ENCODE measurements at places on chromosomes 4 and X.

- no peak for DNase-seq
Observed at GRCh38 chr4:24704149-24704548, 91.2 kb upstream of the SOD3 start.

- DNase-seq = no peak
Observed at GRCh38 chrX:98203800-98204199, 1320.1 kb downstream of the RPA4 start.

DNA sequence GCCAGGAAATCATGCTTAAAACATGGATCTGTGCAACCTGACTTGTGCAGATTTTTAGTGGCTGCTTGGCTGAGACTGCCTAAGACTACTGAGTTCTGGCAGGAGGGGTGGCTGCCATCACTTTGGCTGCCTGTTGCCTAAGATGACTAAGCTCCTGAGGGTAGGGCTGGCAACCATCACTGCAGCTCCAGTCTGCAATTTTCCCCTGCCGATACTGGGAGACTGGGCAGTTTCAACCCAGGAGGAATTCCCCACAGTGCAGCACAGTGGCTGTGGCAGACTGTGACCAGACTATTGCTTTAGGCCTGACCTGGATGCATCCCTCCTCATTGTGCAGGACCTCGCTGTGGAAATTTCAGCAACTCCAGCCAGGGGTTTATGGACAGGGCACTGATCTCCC lies 544.9 kb downstream of the ANKRD50 start:
- DNase-seq = no peak

GRCh38 chr4:54440394-54441136 lies 211.5 kb downstream of the PDGFRA start:
- DNase-seq = no peak

DNA sequence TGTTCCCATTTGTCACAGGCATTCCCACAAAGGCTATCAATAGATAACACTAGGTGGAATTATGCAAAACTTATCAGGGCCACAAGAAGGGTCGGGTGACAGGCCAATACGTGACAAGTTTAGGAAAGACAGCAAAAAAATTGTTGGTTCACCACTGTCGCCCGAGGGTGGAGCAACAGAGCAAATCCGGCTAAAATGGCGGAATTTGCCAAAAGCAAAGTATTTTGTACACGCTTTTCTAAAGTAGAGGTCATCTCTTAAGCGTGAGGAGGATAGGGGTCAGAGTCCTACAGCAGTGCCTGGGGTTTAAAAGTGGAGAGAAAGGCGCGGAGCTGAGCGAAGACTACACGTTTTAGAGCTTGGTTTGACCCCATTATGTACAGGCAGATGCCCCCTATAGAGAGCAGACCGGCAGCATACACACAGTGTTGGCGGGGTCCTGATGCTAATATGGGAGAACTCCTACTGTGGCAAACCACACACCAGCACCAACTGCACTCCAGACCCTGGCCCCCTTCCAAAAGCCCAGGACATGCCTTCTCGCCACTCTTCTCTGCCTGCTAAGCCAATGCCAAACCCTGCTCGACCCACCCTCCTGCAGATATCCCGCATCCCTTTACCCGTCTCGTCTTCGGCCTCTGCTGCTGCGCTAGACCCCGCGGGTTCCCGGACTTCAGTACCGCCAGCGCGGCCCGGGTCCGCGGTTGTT lies 733 bp downstream of the CCNA2 start:
- no peak for DNase-seq

DNA sequence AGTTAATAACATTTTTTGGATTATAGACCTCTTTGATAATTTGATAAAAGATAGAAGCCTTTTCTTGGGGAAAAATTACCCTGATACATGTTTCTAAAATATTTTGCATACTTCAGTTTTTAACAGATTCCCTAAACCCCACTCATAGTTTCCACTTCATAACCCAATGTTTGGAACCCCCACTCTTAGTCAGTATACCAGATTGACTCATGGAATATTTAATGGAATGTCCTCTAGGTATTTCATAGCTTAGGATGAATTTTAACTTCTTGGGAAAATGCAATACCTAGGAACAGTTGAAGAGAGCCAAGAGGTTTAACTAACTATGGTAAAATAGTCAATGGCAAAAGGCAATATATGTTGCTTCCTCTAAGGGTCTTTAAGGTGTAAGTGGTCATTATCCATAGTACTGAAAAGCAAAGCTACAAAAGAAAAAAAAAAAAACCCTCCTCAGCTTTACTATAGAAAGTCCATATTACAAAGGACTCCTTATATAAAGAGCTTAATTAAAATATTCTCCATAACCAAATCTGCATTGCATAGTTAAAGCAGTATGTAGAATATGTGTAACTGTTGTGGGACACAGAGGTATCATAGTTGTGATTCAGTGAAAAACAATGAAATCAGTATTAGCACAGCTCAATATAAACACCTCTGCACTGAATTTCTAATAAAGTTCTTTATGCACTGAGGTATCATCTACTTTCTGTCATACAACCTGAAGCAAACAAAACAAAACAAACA lies 159.9 kb downstream of the PCDH7 start:
- no peak for DNase-seq

GRCh38 chrX:12378706-12379105 lies 240.4 kb downstream of the FRMPD4 start:
- DNase-seq = no peak

- DNase-seq = no peak
Observed at GRCh38 chr4:128916832-128917231, 107.3 kb downstream of the JADE1 start.

DNA sequence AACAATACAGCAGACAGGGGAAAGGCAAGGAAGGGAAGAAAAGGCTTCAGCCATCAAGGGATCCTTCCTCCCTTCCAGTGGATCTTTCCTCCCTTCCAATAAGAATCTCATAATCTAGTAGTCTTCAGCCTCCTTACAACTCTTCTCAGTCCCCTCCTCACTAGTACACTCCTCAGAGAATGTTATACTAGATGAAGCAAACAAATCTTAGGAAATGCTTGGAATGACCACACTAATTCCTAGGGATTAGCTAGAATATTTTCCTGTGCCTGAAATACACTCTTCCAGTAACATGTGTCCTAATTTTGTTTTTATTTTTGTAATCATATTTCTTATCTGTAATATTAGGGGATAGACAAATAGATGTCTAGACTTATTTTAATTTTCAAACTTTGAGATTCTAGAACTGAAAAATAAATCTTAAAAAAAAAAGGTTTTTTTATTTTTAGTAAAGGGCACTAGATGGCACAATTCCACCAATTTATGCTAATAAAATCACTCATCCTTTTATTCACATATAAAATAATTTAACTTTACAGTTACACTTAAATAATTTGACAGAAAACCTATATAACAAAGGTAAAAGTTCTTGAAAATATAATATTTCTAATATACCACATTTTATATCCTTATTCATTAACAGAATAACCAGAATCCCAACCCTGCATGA lies 7.0 kb upstream of the STPG2 start:
- DNase-seq = no peak

- no peak for DNase-seq
Observed at GRCh38 chrX:18620349-18620748, 51.6 kb downstream of the RS1 start.

DNA sequence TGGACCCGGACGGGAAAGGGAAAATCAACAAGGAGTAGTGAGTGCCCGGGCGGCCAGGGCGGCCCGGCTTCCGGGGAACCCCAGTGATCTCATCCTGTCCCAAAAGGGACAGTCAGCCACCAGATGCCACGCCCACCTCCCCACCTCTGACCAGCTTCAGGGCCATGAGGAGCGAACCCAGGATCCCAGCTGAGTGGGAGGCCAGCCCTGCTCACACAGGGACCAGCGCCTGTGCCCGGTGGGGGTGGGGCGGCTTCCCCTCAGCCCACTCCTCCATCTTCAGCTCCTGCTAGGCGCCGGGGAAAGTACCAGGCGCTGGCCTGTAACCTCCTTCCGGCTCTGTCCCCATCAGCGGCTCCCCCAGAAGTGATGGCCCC lies 6.2 kb downstream of the MYL5 start:
- DNase-seq = no peak

DNA sequence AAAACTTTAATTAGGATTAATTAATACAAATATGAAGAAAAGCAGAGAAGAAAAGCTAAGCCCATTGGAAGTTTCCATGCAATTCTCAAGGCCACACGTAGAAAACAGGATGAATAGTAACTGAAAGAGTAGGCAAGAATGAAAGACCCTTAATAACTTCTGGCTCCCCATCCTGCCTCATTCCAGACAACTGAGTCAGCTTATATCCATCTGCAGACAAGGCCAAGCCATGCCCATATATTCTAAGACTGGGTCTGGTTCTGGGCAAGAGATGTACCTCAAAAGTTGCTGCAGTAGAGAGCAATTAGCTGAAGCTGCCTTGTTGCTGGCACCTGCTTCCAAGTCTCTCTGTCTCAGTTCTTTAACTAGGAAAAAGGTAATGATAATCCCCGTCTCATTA lies 244.1 kb downstream of the GPC3 start:
- no peak for DNase-seq

GRCh38 chr4:181138116-181138515 lies 1105.1 kb upstream of the TENM3 start:
- DNase-seq = no peak

- DNase-seq = no peak
Observed at GRCh38 chrX:30521440-30522182, 56.0 kb downstream of the TASL start.

GRCh38 chr4:76301068-76301774 lies 5.3 kb upstream of the STBD1 start:
- DNase-seq = no peak

DNA sequence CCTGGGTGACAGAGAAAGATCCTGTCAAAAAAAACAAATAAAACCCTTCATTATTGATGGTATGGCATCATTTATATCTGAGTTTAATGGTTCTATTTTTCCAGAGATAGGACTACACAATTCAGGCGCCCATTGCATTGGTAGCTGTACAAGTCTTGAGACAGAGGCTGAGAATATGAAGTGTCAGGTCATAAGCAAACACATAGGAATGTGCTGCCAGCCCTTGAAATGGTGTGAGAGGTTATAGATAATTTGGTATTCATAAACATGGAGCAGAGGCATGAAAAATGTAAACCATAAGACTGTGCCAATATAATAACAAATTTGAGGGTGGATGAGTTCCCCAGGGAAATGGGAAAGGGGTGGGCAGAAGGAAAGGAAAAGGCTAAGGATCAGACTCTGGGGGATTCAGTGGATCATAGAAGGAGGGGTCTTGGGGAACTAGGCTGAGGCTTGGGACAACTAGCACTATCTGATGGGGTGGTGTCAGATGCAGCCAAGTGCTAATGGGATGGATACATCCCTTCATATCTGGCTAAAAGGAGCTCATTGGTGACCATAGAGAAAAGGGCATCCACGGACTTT lies 50.8 kb downstream of the MAOA start:
- no peak for DNase-seq

GRCh38 chr4:99179626-99180025 lies 35.5 kb upstream of the ADH4 start:
- no peak for DNase-seq

GRCh38 chr4:136283977-136284376 lies 1248.3 kb downstream of the PCDH18 start:
- DNase-seq = no peak

DNA sequence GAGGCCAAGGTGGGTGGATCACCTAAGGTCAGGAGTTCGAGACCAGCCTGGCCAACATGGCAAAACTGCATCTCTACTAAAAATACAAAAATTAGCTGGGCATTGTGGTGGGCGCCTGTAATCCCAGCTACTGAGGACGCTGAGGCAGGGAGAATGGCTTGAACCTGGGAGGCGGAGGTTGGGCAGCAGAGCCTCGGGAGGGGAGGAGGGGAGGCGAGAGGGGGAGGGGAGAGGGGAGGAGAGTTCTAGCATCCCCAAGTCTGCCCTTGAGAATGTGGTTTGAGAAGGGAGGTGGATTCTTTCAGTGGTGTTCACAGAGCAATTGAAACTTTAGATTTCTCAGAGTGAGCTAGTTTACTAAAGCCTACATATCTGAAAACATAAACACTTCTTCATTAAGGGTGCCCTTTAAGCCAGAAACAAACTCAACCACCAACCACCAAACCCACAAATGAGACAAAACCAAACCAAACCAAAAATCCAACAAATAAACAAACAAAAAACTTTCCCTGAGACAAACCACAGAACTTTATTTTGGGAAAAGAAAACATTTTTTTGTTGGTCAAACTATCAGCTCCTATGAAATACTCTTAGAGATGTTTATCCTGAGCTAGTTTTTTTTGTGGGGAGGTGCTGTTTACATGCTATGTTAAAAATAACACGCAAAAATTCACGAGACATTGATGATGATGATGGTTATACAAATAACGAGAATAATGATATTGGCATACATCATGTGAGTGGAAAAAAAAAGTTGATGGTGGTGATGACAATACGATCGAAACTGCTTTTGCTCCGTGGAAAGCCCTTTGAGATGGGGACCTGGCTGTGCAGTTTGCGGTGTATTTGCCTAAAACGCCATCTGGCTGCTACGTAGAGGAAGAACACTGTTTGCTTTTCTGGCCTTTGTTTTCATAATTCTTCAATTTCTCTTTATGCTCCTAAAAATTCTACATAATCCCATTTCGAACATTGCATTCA lies 98.2 kb upstream of the PRKX start:
- no peak for DNase-seq

GRCh38 chr4:165851256-165851655 lies 21.8 kb upstream of the TLL1 start:
- DNase-seq = no peak

- DNase-seq = no peak
Observed at GRCh38 chrX:42248226-42248625, 324.9 kb upstream of the CASK start.

GRCh38 chrX:31658360-31658759 lies 586.5 kb upstream of the FTHL17 start:
- DNase-seq = no peak

- DNase-seq = no peak
Observed at GRCh38 chrX:71547339-71547738, 14.4 kb downstream of the OGT start.

GRCh38 chr4:159543831-159544230 lies 441.0 kb downstream of the RAPGEF2 start:
- no peak for DNase-seq

DNA sequence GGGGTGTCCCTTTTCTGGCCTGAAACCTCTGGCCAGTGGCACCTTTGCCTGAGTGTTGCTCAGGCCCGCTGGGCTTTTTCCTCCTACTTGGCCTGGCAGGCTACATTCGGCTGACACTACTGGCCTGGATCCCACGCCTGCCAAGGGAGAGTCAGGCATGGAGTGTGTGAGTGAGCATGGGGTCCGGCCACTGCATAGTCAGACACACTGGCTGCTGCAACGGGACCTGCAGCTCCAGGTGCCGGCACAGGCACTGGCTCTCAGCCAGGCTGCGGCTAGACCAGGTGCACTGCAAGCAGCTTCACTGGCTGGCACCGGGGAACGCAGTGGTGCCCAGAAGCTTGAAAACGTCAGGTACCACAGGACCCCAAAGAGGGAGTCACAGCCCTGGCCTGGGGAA lies 434.9 kb downstream of the ARHGAP24 start:
- DNase-seq = no peak

GRCh38 chr4:4948370-4948769 lies 70.9 kb downstream of the CYTL1 start:
- no peak for DNase-seq

GRCh38 chr4:118843237-118843636 lies 7.3 kb upstream of the SEC24D start:
- DNase-seq = no peak

GRCh38 chr4:24473309-24473721 lies 111.0 kb downstream of the DHX15 start:
- DNase-seq = no peak
